ENCODE measurements at places on chromosomes 1 and 21.

- DNase-seq: no peak
Observed at GRCh38 chr1:61109158-61109557, 26.8 kb downstream of the NFIA start.

GRCh38 chr1:18707696-18708257, 77.1 kb downstream of the PAX7 start:
- no peak for DNase-seq

GRCh38 chr21:35004314-35004713, 44.8 kb downstream of the RUNX1 start:
- DNase-seq: no peak

GRCh38 chr21:26471099-26471471, 102.0 kb downstream of the CYYR1 start:
- peak; percentile 3 for DNase-seq

- no peak for DNase-seq
Observed at GRCh38 chr1:202162047-202162417, 1.6 kb upstream of the PTPN7 start.

DNA sequence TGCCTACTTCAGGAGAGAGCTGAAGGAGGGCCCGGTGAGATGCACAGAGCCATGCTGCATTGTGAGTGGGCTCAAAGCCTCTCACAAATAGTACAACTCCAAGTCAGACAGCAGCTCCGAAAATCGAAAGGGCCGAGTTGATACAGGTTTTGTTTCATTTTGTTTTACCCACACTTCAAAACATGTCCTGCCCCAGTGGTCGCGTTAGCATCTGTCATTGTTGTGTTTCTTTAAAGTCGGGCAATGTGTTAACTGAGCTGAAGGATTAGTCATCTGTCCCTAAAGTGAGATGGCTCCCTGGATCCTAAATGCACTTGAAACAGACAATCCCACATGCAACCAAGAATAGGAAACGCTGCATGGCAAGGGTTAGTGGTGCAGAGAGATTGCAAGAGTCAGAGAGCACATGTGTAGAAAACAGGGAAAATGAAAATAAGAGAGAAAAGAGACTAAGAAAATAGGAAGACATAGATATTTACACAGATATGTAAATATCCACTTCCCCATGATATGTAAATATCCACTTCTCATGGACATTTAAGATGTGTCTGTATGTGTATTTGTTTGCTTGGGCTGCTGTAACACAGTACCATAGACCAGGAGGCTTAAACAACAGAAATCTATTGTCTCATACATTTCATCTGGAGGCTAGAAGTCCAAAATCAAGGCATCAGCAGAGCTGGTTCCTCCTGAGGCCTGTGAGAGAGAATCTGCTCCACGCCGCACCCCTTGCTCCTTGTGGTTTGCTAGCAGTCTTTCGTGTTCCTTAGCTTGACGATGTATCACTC, 131.4 kb upstream of the RAB4A start:
- DNase-seq: no peak

DNA sequence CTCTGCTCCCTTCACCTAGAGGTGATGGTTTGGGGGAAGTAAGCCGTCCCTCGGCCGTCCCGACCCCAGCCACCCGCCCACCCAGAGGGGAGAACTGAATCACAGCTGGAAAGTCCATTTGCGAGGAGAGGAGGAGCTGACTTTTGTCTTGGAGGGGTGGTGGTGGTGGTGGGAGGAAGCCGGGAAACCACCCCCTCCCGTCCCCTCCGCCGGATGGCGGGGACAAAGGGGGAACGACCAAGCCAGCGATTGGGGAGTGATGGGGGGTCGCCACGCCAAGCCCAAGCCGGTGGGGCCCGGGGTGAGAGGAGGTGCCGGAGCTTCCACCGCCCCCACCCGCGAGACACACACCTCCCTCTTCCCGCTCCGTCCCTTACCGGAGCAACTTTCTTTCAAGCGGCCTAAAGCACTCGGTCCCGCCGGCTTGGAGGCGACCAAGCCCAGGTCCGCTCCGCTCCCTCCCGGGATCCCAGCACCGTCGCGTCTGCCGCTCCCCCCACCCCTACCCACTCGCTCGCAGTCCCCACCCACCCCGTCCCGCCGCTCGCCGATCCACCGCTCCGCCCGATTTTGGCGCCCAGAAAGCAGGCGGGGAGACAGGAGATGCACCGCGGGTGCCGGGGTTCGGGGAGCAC, 540 bp downstream of the ARHGEF2 start:
- DNase-seq: peak; percentile 33

DNA sequence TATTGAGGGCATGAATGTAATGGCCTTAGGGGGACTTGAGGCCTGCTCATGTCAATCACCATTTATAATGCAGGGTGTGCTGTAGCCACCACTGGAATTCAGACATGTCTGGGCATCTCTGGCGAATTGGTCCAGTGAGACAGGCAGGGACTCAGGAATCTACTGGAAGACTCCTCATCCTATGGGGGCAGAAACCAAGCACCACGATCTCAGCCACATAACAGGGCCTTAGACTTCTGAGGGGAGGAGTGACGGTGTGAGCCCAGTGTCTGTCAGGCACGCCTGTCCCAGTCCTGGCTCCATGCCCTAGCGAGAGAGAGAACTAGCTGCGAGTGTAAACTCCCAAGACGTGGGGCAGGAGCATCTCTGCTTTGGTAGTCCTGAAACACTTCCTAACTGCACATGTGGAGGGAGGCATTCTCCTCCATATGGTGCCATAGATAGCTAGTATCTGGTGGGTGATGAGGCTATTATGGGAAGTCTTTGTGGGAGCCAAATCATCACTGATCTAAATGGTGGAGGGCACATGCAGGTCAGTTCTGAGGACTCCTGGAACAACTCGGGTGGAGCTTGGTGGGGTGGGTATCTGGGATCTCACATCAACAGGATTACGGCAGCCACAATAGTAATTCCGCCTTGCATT, 29.8 kb upstream of the KIAA0040 start:
- DNase-seq: no peak

DNA sequence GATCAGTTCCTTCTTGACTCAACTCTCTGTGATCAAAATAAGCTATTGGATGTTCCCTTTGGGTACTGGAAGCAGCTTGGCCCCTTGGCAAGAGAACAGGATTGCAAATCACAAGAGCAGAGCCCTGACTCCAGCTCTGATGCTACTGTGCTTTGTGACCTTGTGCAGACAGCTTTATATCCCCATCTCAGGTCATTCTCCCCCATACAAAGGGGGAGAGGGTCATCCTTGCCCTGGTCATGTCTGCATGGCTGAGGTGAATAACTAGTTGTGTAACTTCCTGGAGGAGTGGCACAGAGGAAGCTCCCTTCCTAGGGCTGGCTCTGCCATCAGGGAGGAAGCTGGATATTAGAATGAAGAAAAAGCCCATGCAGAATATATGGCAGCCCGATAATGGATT, 142.9 kb downstream of the DHRS3 start:
- DNase-seq: no peak

DNA sequence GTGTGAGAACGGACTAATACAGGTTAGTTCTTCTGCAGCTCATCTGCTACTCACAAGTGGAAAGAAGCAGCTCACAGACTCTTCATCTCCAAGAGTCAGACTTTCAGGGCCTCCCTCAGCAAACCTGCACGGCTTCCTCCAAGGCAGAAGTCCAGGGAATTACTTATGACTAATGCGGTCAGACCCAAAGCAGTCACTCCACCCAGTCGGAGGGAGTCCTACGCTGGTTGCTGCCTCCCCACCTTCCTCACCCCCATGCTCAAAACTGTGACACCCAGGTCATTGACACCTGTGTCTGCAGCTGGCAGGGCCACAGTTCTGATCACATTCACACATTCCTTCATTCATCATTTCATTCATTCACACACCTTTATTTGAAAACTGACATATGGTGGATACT, 38.4 kb upstream of the PRDM2 start:
- DNase-seq: peak; percentile 15

DNA sequence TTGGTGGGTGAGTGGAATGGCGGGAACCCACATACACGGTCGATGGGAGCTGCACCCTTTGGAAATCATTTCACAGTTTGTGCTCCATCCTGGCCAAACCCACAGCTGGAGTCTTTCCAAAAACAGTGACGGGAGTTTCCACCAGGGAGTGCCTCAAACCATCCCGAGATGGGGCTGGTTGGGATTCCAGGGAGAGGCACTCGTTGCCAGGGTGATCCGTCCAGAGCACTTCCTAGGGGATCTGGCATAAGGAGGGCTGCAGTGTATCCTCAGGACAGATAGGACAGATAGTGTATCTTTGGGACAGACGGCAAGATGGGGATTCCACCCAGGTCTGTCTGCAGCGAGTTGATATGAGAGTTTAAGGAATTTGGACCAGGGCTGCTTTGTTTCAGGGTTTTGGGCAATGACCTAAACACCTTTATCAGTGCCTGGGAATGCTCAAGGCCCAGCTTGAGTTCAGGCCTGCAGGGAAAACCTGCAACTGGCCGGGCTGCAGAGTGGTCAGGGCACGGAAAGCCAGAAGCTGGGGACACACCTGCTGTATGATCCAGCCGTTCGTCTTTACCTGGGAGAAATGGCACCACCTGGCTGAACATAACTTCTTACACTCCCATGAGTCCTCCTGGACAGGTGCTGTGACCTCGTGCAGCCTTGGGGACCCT, 3.4 kb upstream of the POFUT2 start:
- peak; percentile 48 for DNase-seq

DNA sequence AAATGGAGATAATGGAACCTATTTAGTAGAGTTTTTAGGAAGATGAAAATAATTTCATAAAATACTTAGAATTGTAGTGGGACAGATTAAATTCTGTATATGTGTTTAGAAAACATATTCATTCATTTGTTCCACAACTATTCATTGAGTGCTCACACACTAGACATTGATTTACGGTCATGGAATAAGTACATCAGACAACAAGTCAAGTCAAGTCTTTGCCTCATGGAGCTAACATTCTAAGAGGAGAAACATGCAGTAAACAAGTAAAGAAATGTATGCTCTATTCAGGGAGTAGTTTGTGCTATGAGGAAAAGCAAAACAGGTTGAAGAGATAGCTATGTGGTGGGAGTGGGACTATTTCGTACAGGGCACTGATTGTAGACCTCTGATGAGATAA, 9.0 kb downstream of the BTBD19 start:
- DNase-seq: no peak

DNA sequence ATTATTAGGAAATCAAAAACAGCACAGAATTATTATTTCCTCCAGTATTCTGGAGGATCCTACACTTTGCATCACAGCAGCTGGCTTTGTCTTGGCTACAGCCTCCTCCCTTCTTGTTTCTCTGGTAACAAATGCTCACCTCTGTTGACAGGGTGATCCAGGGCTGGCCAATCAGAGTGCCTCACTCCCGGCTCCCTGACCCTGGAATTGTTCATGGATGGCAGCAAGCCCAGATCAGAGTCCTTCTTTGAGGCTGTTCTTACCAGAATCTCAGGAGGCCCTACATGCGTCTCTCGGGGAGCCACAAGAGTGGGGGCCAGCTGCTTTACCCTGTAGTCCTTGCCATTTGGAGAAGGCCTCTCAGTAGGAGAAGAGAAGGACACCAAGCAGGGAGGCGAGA, 48.4 kb upstream of the IGSF5 start:
- no peak for DNase-seq

GRCh38 chr1:40478276-40478675, 1.2 kb downstream of the ZFP69 start:
- DNase-seq: no peak

DNA sequence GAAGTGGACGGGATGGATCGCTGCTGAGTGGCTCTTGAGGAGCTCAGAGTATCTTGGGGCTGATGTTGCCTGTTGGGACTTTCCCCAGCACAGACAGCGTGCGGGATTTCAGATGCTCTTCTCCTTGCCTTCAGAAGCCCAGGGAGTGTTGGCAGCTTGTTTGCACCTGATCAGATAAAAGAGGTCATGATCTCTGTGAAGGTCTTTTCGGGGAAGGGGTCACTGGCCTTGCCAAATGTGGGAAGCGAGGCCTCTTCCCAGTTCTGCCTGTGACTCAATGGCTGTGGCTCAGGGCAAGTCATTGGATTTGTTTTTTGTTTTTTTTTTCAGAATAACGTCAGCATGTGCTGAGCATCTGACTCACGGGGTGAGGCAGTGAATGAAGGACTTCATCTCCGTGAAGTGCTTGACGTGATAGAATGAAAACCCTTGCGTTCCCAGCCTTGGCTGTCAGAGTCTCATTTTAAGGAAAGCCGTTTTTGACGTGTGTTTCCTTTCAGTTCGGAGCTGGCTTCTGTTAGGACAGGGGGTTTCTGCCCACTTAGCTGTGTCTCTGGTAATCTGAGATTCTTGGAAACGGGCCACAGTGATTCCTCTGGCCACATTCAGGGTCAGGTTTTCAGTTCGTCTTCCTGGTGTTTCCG, 46.7 kb downstream of the GALNT2 start:
- DNase-seq: peak; percentile 91

DNA sequence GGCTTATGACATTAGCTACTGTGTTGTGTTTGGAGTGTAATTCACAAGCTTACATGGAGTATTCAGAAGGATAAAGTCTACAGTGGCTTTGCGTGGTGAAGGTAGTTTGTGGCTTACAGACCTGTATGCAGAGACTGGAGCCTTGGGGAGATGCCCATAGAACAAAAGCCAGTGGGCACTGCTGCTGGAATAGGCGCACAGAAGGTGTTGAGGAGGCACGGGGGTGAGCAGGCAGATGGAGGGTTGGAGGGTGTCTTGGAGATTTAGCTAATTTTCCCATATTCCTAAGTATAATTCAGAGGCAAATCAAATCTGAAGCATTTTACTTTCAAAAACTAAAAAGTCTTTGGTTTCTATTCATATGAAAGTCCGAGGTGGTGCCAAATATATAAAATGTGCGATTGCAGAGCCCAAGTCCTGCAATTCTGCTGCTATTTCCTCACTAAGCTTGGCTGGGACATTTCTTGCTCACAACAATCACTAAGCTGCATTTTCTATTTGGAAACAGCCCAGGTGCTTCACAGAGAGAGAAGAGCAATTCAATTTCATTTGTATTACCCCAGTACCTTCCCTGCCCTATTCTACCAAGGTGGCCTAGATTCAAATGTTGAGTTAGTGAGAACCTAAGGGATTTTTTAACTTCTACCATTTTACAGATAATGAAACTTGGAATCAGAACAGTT, 48.5 kb downstream of the FH start:
- DNase-seq: no peak

- no peak for DNase-seq
Observed at GRCh38 chr1:247494767-247495166, 36.9 kb upstream of the OR2B11 start.

DNA sequence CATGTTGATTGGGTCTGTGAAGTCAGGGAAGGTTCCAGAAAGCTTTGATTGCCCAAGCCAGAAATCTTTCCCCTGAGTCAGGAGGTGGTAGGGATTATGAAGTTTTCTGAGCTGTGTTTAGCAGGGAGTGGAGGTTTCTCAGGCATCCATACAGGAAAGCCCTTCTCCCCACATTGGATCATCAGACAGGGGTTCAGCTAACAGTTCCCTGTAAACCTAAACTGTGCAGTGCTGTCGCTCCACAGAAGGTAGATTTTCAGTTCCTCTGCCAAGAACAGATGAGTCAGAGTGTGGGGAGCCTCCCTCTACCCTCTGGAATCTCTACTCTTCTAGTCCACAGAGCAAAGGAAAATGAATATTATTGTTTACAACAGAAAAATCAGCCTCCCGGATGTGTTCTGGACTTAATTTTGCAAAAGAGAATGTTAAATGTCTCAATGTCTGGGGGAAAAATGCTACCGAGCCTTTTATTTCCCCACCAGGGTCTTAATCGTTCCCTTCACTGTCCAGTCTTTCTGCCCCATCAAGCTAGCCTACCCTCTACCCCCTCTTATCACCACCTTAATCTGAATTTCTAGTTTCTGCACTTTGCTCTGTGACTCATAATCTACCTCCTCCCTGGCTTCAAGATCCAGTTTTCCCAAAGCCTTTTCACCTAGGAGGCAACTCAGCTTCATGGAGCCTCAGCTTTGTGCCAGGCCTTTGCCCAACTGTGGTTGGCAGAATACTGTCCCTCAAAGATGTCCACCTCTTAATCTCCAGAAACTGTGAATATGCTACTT, 355.6 kb downstream of the PRDM2 start:
- DNase-seq: peak; percentile 54

- DNase-seq: no peak
Observed at GRCh38 chr1:244339073-244339692, 112.5 kb downstream of the ADSS2 start.
